ENCODE measurements at places on chromosomes 3 and 15. TPM values are rescaled to one million over a fixed set of nuclear protein-coding genes. Genes with fewer than 3 reads are reported as not detected.

Gene MITF
- 7.2 TPM for total RNA-seq

Gene KBTBD12
- total RNA-seq, result not detected

Gene CDHR4
- total RNA-seq, result 0.53 TPM

Gene ERICH6
- not detected for total RNA-seq

Gene SEC22C
- total RNA-seq, result 28.1 TPM

Gene SPTSSB
- not detected for total RNA-seq

Gene PLA2G4E
- total RNA-seq, result not detected

Gene AQP9
- not detected for total RNA-seq

Gene GHSR
- total RNA-seq, result not detected

Gene IL17RE
- 0.98 TPM for total RNA-seq

Gene LEKR1
- 0.51 TPM for total RNA-seq

Gene RYR3
- 0.05 TPM for total RNA-seq

Gene FOXB1
- not detected for total RNA-seq

Gene ILDR1
- not detected for total RNA-seq

Gene FLNB
- 279 TPM for total RNA-seq

Gene RLBP1
- not detected for total RNA-seq

Gene PLA2G4F
- total RNA-seq, result not detected

Gene PLIN1
- total RNA-seq, result not detected

Gene ALPK3
- 0.03 TPM for total RNA-seq
